ENCODE measurements at places on chromosomes 2 and 18. TPM values are rescaled to one million over a fixed set of nuclear protein-coding genes. Genes with fewer than 3 reads are reported as not detected.

The CYS1 gene
- 2.0 TPM for total RNA-seq

The PID1 gene
- total RNA-seq: 7.0 TPM

The SMAD7 gene
- total RNA-seq: 38.9 TPM

The GAREM2 gene
- total RNA-seq: not detected

The IGFBP5 gene
- total RNA-seq: 67.3 TPM

The DAW1 gene
- 0.17 TPM for total RNA-seq

The MSTN gene
- total RNA-seq: not detected

The STARD6 gene
- total RNA-seq: not detected

The PLB1 gene
- total RNA-seq: 0.75 TPM

The M1AP gene
- total RNA-seq: 0.17 TPM

The C2orf15 gene
- total RNA-seq: not detected

The TNFRSF11A gene
- total RNA-seq: not detected

The ARHGEF4 gene
- total RNA-seq: 1.8 TPM

The CHRND gene
- not detected for total RNA-seq

The ATP5MC3 gene
- 305 TPM for total RNA-seq

The UCN gene
- total RNA-seq: 0.39 TPM

The COLEC12 gene
- 0.05 TPM for total RNA-seq

The CXCR4 gene
- not detected for total RNA-seq

The DSC3 gene
- total RNA-seq: not detected

The MLPH gene
- 45.4 TPM for total RNA-seq

The BCL11A gene
- total RNA-seq: 2.5 TPM

The TIMM21 gene
- 39.9 TPM for total RNA-seq

The EFHD1 gene
- total RNA-seq: 2.2 TPM

The ACVR1C gene
- 0.15 TPM for total RNA-seq

The HMSD gene
- total RNA-seq: not detected

The DLGAP1 gene
- total RNA-seq: 0.44 TPM

The DIPK1C gene
- total RNA-seq: not detected

The ASB18 gene
- total RNA-seq: not detected

The KIAA2012 gene
- 0.24 TPM for total RNA-seq

The SERPINB5 gene
- total RNA-seq: not detected

The RAB27B gene
- total RNA-seq: 2.3 TPM

The NPHP1 gene
- 7.1 TPM for total RNA-seq

The PPIL3 gene
- total RNA-seq: 17.0 TPM

The ELAC1 gene
- 8.7 TPM for total RNA-seq

The MAL gene
- total RNA-seq: not detected

The TTN gene
- total RNA-seq: 0.29 TPM

The LOXHD1 gene
- not detected for total RNA-seq
